ENCODE measurements at places on chromosomes 11 and 22. TPM values are rescaled to one million over a fixed set of nuclear protein-coding genes. Genes with fewer than 3 reads are reported as not detected.

The NEFH gene
- total RNA-seq: 2.3 TPM

The P2RY2 gene
- 1.1 TPM for total RNA-seq

The RASGRP2 gene
- not detected for total RNA-seq

The KRTAP5-11 gene
- total RNA-seq: not detected

The CSNK1E gene
- 157 TPM for total RNA-seq

The CD3D gene
- total RNA-seq: not detected

The SEC14L2 gene
- 36.2 TPM for total RNA-seq

The SLC35C1 gene
- 17.9 TPM for total RNA-seq

The SLC17A6 gene
- not detected for total RNA-seq

The RFPL1 gene
- total RNA-seq: not detected

The TP53AIP1 gene
- not detected for total RNA-seq
